Mesendoderm (in vitro differentiated cells): ENCODE measurements at places on chromosomes 6 and 20.

- DNase-seq: peak; percentile 48
Measured at GRCh38 chr6:155448668-155449449, 6.8 kb downstream of the NOX3 start.

GRCh38 chr6:32050562-32050961, 12.3 kb downstream of the CYP21A2 start:
- DNase-seq: no peak

GRCh38 chr20:884983-885952, 30.9 kb downstream of the ANGPT4 start:
- peak; percentile 96 for DNase-seq

DNA sequence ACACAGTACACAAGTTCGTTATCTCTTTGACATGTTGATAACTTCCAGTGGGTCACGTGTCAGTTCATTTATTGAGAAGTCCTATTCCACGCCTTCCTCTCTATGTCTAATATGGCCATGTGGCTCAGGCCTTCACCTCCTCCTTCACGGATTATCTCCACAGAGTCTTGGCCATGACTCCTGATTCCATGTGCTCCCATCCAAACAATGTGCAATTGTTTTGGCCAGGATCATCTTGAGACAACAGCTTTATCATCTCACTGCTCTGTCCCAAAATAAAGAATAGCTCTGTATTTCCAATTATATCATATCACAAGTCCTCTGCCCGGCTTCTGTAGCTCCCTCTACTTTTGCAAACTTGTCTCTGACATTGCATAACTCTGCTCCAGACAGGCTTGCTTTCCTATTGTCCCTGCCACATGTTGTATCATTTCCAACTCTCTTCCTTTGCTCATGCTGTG, 11.1 kb upstream of the TXNDC5 start:
- no peak for DNase-seq

DNA sequence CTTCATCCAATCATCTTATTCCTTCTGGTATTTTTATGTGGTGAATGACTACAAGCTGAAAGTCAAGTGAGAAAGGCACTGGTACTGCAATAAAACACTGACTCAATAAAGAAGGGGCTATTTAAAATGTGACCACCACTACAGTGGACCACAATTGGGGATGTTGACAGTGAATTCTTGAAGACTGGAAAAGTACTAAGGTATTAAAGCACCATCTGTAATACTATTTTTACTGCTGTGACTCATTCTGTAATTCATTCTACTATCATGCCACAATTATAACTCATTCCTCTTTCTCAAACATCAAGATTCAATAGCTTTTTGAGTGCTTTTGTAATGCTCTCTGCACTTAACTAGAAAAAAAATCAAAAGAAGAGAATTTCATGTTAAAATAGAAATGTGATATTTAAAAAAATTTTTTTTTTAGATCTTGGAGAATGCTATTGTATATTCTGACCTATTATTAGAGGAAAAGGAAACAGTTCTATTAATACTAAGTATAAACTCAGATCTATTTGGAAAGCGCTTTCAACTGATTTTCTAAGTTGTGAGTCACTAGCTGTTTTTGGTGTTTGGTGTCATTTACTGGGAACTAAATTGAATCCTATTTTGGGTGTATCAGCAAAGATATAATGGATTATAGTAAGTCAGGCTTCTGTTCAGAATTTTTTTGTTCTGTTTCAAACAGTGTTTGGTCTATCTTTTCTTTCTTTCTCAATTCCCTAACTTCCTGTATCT, 104.7 kb upstream of the TMEM170B start:
- no peak for DNase-seq

DNA sequence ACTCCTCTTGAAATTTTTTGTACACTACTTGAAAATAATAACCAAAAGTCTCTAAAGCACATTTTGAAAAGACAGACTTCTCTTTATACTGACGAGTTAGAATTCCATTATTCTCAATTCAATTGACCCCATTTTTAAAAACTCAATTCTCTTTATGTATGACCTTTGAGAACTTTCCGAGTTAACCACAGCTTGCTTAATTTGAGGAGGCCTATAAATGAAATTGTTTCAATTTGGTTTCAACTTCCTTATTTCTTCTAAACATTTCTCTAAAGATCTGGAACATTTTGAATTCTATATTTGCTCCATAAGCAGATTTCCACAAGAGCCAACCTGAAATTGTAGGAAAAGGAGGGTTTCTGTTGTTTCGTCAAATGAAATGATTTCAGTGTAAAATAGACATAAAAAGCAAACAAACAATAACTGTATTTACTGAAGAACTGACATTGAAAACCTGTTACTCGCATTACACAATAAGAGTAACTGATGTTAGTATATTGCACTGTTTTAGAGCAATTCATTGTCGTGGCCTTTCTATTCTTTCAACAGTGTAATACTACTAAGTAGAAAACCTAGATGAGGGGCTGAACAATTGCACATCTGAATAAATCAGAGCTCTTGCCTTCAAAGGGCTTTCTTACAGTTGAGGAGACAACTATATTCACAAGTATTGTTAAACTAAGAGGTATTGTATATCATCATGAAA, 223.6 kb downstream of the HIVEP2 start:
- DNase-seq: no peak

DNA sequence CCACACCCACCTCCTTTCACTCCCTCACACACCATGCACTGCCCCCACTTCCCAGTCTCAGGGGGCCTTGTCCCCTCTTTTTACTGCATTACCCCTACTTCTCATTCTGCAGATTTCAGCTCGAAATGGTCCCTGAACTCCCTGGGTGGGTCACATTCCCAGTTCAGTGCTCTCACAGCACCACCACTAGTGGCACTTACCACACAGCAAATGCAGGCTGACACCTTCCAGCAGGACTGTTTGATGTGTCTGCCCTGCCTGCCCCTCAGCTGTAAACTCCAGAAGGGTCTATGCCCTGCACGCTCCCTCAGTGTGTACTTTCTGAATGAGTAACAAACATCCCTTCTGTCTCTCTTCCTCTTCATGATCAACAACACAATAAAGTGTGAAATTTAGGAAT, 4.0 kb downstream of the DYNLT1 start:
- no peak for DNase-seq

GRCh38 chr20:20060234-20060998, 8.1 kb downstream of the CFAP61 start:
- no peak for DNase-seq

- DNase-seq: no peak
Measured at GRCh38 chr6:143974089-143974488, 34.0 kb downstream of the PLAGL1 start.
